NCI-H526 treated with DMSO at 0.1 percent for 48 hours (cell line): ENCODE measurements at places on chromosomes 13 and 19.

GRCh38 chr13:91032104-91032503 is 315.4 kb upstream of the MIR17HG start:
- DNase-seq: no peak

DNA sequence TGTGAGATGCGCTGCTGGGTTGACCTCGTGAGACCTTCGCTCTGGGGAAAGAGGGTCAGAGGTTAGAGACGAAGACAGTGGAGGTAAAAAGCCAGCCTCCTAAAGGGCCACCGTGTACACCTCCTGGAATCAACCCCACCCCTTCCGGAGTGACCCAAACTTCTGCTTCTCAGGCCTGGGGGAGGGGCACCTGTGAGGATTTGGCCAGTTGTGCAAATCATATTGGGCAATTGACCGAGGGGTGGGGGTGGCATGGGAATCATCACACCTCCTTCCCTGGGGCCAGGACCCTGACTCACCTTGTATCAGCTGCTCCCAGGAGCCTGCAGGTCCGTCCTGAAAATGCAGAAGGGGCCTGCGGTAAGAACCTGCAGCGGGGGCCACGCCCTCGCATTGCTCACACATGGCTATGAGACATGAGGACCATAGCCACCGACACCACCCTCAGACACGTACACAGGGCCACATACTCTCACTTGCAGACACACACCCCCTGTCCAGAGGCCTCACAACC is 2.8 kb downstream of the TNFSF14 start:
- DNase-seq: no peak

GRCh38 chr13:46751811-46752635 is 44.9 kb downstream of the ESD start:
- DNase-seq: no peak

DNA sequence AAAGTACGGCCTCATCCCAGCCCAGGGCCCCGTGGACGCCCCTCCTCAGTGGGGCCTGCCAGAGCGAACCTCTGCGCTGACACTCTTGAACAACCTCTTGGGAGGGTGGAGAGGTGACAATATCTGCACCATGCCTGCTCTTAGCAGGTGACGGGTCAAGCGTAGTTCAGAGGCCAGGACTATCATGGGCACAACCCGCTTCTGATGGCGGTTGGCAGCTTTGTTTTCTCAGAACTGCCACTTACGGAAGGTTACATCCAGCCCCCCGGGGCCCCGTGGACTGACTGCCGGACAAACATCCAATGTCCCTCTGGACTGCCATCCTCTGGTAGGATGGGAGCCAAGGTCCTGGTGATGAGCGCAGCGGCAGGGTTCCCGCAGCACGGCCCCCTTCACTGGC is 91.1 kb downstream of the TUBA3C start:
- no peak for DNase-seq

DNA sequence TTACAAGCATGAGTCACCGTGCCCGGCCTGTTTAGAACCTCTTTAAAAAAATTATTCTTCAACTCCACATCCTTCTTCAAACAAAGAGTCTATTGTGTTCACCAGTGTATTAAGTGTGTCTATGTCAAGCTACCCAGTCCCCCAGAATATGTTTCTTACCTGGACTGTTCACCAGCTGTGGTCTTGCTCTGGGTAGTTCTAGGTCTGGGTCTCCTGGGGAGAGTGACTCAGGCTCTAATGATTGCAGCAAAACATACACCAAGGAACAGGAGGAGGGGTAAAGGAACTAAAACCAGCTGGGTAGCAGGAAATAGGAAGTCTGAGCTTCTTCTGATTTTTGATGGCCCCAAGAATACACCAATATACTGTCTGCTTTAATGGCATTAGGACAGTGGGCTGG is at the start of gene FPR1:
TSS of gene FPR1 (minus strand) at position 224 of the 400 bp plus-strand sequence. CDS start 4,884 bp downstream, outside the sequence.
- no peak for DNase-seq
